ENCODE measurements at places on chromosomes 4 and X.

DNA sequence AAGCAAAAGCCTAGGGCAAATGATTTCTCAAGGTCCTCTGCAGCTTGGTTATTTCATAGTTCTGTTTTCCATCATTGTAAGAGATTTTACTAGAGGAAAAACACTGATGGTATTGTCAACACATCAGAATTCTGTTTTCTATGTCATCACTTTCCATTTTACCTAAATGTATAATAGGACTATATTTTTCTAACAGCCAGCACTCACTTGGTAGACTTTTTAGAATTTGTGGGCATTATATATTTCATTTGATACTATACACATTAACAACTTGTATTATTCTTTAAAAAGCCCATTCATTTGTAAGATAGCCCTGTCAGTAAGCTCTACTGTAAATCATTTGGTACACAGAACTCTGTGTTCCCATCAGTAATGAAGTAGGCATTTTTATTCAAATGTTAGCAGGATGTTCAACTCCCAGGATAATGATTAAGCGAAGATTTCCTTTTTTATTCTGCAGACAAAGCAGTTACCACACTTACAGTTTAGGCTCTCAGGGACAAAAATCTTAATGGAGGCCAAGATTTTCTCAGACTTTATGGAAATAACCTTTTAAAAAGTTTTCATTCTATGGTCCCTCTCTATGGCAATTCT, 143.6 kb upstream of the TEX13C start:
- ATAC-seq, result no peak

DNA sequence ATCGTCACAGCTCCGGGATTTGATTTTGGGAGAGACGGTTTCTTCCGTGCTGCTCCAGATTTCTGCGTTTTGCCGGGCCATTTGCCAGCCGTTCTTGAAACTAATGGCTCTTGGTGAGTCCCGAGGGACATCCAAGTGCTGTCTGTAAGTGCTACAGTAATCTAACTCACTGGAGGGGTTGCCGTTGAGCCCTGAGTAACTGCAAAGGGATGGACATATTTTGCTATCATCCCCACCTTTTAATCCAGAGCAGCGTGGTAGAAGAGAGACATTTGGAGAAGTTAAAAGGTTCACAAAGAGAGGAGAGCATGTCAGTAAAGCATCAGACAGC, 88.9 kb upstream of the PDLIM3 start:
- no peak for ATAC-seq

GRCh38 chrX:45322820-45323219, 122.1 kb upstream of the DIPK2B start:
- no peak for ATAC-seq

- ATAC-seq, result no peak
Measured at GRCh38 chrX:16804923-16805464, 18.7 kb downstream of the TXLNG start.

DNA sequence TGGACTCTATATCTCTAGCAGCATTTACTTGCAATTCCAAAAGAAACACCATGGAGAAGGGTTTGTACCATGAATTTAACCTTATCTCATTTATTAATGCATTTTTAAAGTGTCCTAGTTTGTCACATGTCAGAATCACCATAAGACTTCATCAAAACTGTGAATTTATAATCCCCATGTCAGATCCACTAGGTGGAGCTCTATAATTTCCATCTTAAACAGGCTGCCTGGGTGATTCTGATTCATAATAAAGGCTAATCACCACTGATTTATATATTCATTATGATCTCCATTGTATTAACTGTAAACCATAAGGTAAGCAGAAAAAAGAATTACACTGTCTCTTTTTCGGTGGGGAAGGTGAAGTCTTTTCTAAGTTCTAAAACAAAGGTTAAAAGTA, 4.0 kb downstream of the TCEAL2 start:
- no peak for ATAC-seq

GRCh38 chrX:46770000-46770816, 11.3 kb upstream of the SLC9A7 start:
- ATAC-seq, result no peak

GRCh38 chr4:149102765-149103164, 660.6 kb upstream of the NR3C2 start:
- no peak for ATAC-seq

GRCh38 chrX:144275843-144276242, 392.0 kb downstream of the UBE2NL start:
- no peak for ATAC-seq

DNA sequence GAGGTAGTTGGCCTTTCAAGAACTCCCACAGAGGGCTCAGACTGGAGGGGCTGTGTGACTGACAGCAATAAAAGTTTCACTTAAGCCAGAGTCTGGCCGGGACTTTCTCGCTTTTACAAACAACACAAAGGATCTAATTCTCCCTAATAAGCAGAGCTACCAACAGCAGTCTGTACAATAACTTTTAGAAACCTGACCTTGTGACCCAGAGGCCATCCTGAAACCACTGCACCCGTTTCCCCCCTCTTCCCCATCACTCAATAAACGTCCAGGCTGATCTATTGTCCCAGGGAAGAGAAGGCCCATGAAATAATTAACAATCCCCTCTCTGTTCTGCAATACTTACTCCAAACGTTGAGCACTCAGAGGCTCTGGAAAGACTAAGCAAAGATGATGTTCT, 442.4 kb downstream of the ZIC3 start:
- no peak for ATAC-seq

GRCh38 chr4:168960716-168961115, 49.3 kb downstream of the CBR4 start:
- ATAC-seq, result no peak

DNA sequence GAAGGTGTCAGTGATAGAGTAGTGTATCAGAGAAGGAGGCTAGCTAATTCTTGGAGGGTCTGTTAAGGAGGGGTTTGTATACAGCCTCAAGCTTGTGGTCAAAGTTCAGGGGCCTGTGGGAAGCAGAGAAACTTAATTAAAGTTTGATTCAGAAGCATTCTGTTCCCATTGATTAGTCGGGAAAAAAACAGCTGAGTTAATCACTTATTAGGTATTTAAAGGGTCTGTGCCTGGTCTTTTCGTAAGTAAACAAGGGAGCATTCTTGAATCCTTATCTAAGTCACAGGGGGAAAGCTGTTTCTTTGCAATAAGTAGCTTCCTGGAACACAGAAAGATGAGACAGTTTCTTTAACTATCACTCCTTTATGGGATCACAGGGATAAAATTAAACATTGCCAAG, 492.1 kb downstream of the PCDH10 start:
- no peak for ATAC-seq

GRCh38 chr4:174764105-174764729, 64.8 kb downstream of the GLRA3 start:
- no peak for ATAC-seq

DNA sequence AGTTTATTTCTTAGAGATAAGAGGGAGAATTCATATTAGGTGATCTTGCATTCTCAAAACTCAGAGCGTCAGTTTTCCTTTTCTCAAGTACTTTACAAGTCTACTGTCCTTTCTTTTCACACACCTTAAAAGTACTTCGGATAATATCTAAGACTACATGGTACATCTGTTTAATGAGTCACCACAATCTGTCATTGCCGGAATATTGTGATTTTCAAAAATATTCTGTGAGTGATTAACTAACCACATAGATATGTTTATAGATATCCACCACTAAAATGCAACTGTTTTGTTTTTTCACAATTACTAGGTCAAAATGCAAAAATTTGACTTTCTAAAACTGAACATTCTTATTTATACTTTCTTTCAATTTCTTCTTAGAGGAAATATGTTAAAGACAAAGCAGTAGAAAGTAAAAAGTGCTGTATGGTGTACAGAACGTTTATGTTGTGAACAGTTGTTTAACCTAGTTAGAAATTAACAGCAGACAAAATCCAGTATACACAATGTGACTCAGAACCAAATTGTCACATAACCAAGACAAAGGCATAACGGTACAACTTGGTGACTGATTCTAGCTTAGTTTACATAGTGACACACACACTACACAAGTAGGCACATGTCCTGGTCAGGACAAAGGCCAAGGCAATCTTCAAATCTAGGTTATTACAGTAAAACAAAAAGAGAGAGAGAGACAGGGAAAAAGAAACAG, 482.9 kb downstream of the NAF1 start:
- no peak for ATAC-seq

DNA sequence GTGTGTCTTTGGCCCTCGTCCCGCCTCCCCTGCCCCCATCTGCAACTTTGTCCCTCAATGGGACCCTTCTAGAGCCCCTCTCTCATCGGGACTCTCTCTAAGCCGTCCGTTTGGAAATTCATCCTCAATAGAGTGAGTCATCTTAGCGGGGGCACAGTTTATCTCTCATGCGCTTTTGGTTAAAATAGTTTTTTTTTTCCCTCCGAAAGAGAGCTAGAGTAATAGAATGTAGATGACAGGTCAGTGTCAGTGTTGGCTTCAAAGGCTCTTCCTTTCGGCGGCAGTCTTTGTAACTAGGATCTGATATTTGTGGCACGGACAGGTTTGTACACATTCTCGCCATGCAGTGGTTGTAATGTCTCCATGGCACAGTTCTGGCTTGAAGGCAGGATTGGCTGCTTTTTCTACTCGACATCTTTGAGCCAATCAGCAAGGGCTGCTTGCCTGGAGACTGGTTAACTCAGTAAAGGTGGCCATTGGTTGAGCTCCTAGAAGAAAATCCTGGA, 989 bp downstream of the N4BP2 start:
- ATAC-seq, result peak; percentile 79

All from activated CD4-positive, CD25-positive, alpha-beta regulatory T cell treated with anti-CD3 and anti-CD28 coated beads, Interleukin-2, amount 50 U/mL, for 24 hours (primary cell).